ENCODE measurements at places on chromosomes 2 and 18.

DNA sequence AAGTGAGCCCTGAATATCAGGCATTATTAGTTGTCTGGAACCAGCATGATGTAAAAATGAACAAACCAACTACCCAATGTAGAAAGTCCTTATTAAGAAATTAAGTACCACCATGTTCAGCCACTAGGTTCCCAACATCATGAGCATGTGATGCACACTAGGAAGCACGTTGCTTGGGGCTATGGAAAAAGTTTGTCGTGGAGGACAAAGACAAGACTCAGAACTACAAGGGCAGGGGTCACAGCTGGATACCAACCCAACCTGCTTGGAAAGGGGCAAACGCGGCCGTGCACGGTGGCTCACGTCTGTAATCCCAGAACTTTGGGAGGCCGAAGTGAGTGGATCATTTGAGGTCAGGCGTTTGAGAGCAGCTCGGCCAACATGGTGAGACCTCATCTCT lies 64.0 kb downstream of the ADNP2 start:
- no peak for DNase-seq

GRCh38 chr2:66426244-66427111 lies 8.4 kb upstream of the MEIS1 start:
- no peak for DNase-seq

DNA sequence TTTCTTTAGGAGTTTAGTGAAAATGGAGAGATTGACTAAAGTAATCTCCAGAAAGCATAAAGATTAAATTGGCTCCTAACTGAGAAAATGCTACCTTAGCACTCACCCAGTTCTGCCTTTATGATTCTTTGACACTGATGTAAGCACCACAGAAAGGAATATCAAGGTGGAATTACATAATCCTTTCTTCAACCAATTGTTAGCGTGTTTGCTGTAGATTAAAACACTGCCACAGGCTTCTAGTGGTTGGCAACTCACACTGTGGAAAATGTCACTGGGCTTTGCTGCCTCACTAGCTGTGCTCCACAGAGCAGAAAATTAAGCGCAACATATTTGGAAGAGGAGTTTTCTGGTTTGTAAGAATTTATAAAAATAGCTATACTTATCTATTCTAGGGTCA lies 104.1 kb downstream of the DLGAP1 start:
- DNase-seq, result no peak

DNA sequence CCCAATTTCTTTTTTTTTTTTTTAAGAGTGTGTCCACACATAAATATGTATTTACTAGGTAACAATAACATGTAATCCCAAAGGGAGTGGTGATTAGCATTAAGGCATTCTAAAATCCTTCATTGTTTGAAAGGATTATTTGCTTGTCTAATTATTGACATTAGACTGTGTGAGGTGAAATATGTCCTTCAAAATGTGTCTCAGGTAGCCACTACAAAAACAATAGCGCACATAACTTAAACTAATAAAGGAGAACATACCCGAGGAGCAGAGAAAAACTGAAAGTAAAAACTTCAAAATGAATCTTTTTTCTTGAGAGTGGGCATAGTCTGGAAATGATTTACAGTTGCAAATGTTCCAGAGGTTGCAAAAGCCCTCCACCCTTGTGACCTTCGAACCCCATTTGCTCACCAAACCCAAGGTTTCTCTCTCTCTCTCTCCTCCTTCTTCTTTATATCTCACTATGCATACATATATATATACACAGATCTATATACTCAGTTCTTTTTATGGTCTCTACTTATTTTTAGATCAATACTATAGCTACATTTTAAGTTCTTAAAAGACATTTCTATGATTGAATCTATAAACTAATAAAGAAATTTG lies 24.4 kb upstream of the FRZB start:
- DNase-seq, result no peak

DNA sequence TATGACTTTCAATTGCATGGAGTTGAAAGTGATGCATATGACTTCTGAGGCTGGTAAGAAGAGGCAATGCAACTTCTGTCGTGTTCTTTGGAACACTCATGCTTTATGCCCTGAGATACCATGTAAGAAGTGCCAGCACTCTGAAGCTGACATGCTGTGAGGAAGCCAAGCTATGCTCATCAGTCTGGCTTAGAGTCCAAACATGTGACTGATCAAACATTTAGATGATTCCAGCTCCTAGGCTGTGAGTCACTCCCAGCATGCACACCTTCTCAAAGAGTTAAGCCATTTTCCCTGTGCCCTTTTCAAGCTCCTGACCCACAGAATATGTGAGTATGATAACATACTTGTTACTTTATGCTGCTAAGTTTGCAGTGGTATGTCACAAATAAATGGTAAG lies 15.8 kb upstream of the VRK2 start:
- no peak for DNase-seq

GRCh38 chr18:62258616-62259015 lies 66.5 kb upstream of the TNFRSF11A start:
- peak; percentile 83 for DNase-seq

DNA sequence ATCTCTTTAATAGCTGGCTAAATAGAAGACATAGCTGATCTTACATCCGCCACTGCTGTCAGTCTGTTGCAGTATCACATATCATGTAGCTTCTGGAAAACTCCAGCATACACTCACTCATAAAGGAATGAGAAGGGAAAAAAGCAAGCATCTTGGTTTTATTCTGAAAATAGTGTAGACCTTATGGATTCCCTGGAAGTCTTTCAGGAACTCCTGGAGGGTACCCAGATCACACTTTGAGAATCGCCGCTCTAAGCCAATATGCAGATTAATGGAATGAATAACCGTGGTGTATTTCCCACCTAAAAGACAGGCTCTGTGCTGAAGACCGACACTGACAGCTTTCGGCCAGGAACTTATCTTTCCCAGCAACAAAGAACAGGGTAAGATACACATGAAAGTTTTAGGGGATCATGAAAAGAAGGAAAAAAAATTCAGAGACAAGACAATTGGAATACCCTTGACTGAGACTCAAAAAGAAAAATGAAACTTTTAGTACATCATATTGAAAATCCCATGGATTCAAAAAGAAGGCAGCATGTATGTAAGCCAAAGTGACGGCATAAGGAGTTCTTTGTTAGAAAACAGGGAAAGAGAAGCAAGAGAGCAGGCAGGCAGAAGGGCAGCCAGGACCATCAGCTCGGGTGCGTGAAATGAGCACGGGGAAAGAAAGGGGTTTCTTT lies 56.4 kb upstream of the SEC11C start:
- DNase-seq, result no peak

GRCh38 chr2:237932731-237933131 lies 34.1 kb upstream of the UBE2F start:
- DNase-seq, result no peak

DNA sequence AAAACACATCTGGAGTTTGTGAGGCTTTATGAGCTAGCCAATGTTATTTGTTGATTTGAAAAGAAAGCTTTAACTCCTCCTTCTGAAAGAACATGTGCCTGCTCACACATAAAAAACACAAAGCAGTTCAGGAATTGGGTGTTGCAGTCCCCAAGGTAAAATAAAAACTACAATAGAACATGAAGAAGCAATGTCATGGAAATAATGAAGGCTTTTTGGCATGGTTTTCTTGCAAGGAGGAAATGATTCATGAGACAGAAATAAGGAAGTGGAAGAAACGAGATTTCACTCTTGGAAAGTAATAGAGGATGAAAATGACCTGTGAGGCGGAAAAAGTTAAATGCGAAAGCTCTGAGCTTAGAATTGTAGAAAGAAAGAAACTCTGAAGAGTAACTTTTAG lies 81.1 kb downstream of the TRIB2 start:
- peak; percentile 47 for DNase-seq

GRCh38 chr2:229313591-229313990 lies 42.5 kb upstream of the PID1 start:
- DNase-seq, result no peak

DNA sequence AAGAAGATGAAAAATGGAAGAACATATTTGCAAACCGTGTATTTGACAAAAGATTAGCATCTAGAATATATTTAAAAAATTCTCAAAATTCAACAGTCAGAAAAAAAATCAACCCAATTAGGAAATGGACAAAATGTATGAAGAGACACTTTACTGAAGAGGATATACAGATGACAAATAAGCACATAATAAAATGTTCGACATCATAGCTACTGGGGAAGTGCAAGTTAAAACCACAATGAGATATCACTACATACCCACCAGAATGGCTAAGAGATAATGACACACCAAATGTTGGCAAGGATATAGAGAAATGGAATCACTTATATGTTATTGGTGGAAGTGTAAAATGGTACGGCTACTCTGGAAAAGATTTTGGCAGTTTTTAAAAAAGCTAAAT lies 11.7 kb upstream of the NUP35 start:
- no peak for DNase-seq

- no peak for DNase-seq
Measured at GRCh38 chr2:30104307-30104706, 42.5 kb upstream of the YPEL5 start.

DNA sequence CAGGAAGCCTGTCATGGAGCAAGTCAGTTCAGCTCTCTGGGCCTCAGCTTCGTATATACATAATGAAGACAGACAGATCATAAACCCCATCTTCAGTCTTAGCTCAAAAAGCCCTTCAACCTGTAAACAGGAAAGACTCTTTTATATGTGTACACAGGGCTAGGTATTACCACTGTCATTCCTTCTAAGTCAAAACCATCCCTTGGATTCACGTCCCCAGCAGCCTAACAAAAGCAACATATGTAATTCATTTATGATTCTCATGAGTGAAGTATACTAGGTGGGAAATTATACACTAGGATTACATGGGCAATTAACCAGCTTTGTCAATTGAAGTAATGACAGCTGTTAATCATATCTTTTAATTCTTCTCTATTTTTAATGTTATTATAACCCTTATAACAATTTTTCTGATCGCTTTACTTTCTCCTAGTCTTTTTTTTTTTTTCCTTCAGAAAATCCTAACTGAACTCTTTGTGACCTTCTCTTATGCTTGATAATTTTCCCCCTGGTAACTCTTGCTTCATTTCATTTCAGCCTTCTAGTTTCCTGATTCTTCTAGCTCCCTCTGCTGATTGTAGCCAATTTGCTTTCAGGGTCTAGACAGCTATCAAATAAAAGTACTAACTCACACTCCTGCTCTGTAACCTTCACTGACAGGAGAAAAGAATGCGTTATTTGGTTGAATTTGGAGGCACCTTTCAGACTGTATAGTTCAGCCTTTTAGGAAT lies 99.7 kb downstream of the RBM43 start:
- DNase-seq, result no peak

DNA sequence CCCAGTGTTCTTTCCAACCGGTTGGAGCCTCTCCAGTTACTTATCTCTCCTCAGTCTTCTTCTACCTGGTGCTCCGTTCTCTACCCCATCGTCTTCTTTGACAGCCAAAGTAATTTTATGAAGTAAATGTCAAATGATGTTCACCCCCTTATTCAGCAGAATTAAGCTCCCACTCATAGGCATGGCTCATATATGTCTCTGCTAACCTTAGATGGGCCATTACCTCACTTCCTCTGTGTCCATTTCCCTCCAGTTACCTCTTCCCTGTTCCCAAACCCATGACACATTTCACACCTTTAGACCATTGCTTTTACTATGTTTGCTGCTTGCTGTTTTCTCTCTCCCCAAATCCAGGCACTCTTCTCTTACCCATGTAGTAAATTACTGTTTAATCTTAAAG lies 607.0 kb downstream of the RNF144A start:
- no peak for DNase-seq

DNA sequence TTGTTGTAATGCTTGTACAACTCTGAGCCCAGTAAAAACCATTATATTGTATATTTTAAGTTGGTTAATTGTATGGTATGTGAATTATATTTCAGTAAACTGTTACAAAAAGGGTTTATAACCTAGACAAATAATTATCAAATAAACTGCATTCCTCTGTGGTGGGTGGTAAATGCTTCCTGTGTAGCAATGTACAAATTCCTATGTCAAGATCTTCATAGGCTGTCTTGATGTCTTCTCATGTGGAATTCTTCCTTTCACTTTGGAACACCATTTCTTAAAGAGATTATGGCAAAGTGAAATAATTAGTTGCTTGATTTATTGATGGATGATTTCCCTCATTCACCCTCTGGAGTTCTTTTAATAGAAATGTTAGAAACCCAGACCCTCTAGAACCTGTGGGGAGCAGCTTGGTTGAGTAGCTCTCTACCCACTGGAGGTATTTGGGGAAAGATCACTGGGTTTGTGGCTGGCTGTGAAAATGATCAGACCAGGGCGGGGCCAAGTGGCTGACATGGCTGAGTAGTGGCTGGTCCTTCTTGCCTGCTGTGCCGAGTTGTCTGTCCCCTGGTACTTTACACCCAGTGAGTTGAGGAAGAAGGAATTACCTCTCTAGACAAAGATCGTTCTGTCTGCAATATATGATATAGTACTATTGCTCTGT lies 22.4 kb upstream of the MGAT5 start:
- DNase-seq, result no peak

GRCh38 chr18:21163647-21164547 lies 52.3 kb upstream of the ROCK1 start:
- DNase-seq, result no peak

- peak; percentile 92 for DNase-seq
Measured at GRCh38 chr2:181305301-181306123, 151.7 kb upstream of the ITGA4 start.

DNA sequence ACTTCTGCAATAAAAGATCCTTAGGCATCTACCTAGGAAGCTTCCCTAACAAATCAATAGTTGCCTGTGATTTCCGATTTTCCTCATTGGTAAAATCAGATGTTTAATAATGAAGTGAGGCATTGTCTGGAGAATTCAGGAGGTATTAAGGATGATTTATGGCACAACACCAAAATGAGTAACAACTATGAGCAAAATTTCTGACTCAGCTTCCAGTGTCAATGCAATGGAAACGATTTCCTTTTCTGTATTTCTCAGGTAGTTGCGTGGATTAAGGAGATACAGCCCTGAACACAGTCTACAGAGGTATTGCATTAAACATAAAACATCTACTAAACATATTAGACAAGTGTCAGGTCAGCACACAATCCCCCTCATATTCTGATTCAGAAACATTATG lies 99.5 kb downstream of the EPB41L3 start:
- DNase-seq, result no peak

DNA sequence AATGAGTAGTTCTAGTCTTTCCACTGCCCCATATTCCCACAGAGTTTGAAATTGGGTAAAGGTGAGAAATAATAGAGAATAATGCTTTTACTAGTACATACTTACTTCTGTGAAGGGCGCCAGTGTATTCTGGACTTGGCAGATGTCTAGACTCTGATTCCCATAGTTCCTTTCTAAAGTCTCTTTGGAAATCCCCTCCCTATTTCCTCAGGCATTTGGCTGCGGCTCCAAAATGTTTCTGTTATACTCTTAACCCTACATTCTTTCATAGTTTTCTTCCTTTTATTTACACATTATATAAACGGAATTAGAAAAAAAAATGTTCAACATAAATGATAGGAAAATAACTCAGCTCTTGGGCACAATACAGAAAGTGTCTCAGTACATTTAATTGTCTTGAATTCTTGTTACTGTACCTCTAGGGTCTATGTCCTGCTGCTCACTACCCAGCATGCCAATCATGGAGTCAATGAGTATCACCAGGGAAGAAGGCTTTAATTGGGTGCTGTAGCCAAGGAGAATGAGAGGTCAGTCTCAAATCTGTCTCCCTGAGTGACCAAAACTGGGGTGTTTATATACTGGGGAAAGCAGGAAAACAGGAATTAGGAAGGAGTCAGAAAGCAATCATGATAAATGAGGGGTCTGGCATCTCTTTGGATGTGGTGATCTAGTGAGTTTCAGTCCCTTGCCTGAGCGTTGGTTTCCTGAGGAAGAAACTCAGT lies 147.8 kb upstream of the MMADHC start:
- no peak for DNase-seq

GRCh38 chr18:13681701-13682100 lies 44.7 kb downstream of the FAM210A start:
- DNase-seq, result no peak

All from Karpas-422 (cell line).